ENCODE measurements at places on chromosomes 11 and 22.

GRCh38 chr11:133945087-133945974, 11.4 kb downstream of the IGSF9B start:
- DNase-seq = no peak

- DNase-seq = no peak
These were observed 3913.9 kb upstream of the OR11H1 start for GRCh38 chr22:11613898-11614755.

GRCh38 chr22:22812031-22812905, 75.3 kb upstream of the IGLL5 start:
- no peak for DNase-seq

GRCh38 chr11:117983163-117983475, 3.1 kb upstream of the IL10RA start:
- DNase-seq = no peak

- no peak for DNase-seq
These were observed 4.7 kb downstream of the C11orf87 start for GRCh38 chr11:109426442-109427240.

DNA sequence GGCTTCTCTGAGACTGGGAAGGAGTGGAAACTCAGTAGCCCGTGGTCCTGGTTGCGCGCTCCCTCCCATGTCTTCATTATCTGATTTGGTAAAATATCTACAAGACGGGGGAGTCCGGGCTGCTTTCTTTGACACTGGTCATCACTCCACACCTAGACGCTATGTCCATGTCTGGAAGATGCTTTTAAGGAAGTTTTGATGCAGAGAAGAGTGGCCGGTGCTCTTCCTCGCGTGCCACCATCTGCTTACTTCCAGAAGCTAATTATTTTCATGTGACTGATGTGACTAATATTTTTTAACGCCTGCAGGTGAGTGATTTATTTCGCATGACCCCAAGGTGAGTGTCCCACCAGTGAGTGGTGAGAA, 339 bp upstream of the TRIM21 start:
- DNase-seq = no peak

DNA sequence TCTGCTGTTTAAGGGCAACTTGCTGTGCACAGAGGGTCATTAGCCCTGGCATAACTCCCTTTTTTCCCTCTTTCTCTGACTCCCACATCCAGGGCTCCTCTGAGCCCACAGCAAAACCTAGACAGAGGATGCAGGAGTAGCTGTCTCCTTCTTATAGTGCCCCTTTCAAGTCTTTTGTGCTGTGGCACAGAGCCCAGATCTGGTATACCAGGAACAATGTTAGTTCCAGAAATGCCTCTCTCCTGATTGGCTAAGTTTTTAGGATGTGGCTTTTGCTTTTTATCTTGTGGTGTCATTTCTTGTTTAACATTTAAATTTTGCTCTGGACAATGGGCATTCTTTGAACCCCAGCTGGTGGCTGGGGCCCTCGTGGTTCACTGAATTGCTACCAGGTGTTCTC, 25.6 kb upstream of the RRM1 start:
- no peak for DNase-seq

GRCh38 chr11:60706931-60707330, 7.5 kb downstream of the MS4A8 start:
- no peak for DNase-seq
